ENCODE measurements at places on chromosomes 13 and 19.

GRCh38 chr13:91357613-91358386, 10.3 kb downstream of the MIR17HG start:
- no peak for DNase-seq

DNA sequence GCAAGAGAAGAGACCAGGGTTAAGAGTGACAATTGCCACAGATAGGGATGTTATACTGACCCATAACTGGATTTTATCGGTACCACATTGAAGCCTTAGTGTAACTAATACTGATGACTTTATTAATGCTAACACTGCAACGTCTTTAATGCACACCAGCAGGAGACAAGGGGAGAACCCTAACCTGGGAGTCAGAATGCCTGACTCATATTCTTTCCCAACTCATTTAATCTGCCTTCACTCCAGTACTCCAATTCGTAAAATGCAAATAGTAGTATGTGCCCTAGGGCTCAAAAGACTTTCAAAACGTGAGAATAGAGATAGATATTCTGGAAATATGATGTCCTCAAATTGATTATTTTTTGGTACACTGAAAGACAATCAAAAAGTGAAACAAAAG, 62.4 kb downstream of the GPC6 start:
- DNase-seq, result no peak

GRCh38 chr13:90502153-90502552, 845.3 kb upstream of the MIR17HG start:
- no peak for DNase-seq

GRCh38 chr13:27607125-27607524, 13.2 kb downstream of the LNX2 start:
- no peak for DNase-seq

Data from fibroblast of skin of left quadriceps (primary cell).